NCI-H187 (cell line): ENCODE measurements at places on chromosomes 6 and 20.

DNA sequence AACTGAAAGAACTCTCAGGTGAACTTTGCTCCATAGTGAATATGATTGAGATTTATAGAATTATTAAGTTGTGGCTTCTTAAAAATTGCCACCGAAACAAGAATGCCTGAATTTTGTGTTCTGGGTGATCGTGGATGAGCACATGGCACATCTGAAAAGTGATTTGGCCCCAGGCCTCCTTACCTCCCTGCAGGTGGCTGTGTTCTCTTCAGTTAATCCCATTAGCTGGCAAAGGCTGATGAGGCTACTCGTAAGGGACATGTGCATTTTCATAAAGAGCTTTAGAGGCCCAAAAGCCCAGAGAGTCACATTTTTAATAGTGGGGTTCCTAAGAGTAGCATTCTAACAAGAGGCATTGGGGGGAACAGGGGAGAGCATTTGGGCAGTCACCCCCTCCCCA, 22.6 kb downstream of the GNAS start:
- DNase-seq, result no peak

- DNase-seq, result no peak
Measured at GRCh38 chr6:131629651-131630050, 1.6 kb upstream of the MED23 start.

GRCh38 chr6:138806889-138807288, 11.0 kb downstream of the ECT2L start:
- DNase-seq, result no peak

DNA sequence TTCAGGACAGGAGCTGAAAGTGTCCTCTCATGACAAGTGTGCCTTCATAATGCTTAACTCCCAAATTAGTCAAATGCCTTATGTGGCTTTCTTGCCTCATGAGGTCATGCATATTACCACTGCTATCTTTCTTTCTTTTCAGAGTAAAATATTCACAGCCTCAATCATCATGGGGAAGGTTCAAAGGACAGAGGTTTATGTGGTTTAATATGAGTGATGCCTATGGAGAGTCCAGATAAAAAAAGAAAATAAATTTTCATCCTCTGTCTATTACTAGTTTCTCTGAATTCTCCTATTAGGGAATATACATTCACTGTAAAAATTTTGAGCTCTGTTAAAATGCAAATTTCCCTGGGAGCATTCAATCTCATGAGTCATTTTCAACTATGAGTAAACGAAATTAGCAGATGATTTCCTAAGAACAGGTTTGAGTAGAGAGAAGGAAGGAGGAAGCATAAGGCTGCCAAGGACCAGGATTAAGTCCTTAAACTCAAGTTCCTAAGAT, 396.9 kb upstream of the ADGRB3 start:
- DNase-seq, result no peak

DNA sequence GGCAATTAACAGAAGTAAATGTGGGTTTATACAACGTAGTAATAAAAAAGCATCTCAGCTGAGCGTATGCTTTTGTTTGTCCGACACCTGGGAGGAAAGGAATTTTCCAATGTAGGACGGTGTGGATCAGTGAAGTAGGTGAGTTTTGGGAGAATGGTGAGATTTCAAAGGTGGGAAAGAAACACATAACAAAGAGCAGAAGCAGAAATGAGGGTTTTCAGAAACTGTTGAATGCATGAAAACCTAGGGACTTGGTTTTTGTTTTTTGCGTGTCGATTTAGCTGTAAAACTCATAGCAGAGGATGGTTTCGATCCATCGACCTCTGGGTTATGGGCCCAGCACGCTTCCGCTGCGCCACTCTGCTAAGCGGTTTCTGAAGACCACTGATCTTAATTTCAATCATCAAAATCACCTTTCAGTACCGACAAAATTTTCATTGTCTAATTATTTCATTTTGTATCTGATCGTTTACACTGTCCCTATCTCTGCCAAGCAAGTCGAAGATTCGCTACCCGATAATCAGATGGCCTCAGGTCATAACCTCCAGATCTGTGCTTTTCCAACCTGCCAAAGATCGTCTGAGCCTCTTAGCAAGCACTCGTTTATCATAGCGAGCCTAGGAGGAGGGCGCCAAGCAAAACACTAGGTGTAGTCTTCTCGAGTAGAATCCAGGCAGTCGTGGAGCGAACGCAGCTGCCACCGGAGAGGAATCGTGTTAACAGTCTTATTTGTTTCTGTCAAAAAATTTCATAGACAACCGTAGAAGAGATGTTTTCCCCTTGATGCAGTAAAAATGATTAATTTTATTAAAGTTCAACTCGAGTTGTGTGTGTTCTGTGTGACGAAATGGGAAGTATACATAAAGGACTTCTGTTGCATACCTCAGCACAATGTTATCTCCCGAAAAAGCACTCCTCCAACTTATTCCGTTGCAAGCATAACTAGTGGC, 20.9 kb upstream of the POM121L2 start:
- no peak for DNase-seq

DNA sequence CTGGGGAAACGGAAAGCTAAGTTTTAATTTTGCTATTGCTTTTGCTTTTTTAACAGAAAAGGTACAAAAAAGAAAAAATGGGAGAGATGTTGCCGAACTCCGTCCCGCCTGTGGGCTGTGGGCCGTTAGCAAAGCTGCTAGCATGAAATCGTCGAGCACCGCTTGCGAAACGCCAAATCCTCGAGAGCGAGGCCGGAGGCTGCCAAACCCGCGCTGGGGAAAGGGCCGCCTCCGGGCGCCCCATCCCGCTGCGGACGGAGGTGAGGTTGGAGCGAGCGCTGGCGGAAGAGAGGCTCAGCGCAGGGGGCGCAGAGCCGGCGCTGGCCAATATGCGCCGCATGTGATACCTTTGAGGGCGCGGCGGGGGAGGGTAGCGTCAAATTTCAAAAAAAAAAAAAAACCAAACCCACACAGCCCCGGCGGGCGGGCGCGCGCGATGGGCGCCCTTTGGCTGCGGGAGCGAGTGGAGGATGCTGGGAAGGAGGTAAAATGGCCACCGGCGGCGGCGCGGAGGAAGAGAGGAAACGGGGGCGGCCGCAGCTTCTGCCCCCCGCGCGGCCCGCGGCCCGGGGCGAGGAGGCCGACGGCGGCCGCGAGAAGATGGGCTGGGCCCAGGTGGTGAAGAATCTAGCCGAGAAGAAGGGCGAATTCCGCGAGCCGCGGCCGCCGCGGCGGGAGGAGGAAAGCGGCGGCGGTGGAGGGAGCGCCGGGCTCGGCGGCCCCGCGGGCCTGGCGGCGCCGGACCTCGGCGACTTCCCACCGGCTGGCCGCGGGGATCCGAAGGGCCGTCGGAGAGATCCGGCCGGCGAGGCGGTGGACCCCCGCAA, at the start of gene ZCCHC3:
Gene ZCCHC3 (plus strand): TSS at position 473 of the 827 bp plus-strand sequence. CDS start 17 bp downstream, at position 490.
- peak; percentile 77 for DNase-seq

DNA sequence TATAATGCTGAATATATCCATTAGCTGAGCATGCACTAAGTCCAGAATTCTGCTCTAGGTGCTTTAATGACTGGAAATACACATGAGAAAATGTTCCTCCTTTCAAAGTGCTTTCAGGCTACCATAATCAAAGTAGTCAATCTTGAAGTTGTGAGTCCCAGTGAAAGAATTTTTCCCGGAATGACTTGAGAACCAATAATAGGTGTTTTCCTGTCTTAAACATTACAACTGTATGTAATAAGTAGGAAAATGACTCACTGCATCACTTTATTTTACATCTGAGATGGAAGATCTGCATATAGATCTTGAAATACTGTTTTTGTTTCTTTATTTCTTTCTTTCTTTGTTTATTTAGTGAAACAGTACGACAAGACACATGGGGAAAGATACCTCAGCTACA, 437.4 kb upstream of the JAG1 start:
- DNase-seq, result no peak

DNA sequence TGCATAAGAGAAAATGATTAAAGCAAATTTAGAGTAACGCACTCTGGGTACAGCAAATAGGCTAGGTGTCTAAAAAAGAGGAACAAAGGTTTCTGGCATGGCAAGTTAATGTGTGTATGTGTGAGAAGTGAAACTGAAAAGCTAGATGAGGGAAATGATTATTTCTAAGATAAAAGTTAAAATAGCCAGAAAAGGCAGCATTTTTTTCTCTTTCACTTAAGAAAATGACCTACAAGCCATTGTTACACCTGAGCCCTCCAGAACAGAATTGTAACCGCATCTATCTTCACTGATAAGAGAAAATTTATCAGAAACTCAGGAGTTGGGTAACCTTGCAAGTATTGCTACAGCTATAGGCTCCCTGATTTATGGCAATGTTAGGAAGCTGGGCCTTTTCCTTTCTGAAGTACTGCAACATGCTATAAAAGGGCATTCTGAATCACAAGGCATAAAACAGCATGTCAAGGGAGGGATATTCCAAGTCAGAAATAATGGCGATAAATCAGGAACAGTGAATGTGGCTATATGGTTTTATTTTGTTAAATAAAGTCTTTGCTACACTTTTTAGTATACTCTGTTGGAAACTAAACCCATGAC, 395.3 kb downstream of the TBC1D32 start:
- no peak for DNase-seq

DNA sequence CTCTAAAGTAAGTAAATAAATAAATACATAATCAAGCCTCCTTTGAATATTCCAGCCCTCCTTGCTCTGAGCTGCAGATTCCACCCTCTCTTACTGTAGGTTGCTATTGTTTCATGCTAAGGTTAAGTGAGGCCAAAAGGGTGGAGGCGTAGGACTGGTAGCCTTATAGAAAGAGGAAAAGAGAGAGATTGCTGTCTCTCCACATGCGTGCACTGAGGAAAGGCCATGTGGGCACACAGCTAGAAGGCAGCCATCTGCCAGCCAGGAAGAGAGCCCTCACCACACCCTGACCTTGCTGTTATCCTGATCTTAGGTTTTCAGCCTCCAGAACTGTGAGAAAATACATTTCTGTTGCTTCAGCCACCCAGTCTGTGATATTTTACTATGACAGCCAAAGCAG, 87.4 kb upstream of the SHLD1 start:
- no peak for DNase-seq

DNA sequence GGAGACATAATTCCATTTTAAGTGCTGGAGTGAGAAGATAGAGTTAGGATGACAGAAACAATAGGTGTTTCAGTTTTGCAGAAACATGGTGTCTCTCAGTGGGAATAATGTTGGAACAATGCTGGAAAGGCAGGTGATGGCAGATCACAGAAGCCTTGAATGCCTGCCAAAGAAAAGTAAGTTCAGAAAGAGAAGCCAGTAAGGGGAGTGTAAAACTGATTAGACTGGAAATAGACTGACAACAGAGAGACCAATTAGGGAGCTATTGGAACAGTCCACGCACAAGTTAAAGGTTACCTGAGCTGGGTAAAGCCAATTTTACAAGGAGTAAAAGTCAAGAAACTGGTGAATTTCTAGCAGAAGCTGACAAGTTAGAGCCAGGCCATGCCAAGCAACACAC, 142.9 kb downstream of the TFAP2A start:
- no peak for DNase-seq

DNA sequence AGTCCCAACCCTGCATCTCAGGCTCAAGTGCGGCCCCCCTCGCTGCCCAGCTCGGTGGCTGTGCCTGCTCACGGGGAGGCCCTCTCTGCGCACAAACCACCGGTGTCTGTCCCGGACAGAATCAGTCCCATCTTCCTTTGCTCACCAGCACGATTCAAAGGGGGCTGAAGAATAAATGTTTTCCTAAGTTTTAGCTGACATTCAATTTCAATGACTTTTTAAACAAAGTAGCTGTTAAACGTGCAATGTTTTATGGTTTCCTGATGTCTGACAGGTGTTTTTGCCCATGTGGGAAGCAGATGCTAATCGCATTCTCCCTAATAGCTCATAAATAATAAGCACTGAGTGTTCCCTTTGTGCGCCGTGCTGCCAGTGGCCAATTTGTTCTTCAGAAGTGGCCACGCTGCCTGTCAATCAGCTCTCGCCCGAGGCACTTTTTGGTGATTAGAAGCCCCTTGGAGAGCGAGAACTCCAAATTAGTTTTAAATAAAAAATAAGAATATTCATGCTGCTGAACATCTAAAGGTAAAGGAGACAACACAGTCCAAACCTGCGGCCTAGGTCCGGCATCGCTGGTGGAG, 26.3 kb downstream of the BHLHE23 start:
- DNase-seq, result no peak

GRCh38 chr6:69895396-69895795, 29.0 kb downstream of the COL19A1 start:
- DNase-seq, result no peak

- no peak for DNase-seq
Measured at GRCh38 chr20:33490934-33491656, 1.2 kb downstream of the CBFA2T2 start.

DNA sequence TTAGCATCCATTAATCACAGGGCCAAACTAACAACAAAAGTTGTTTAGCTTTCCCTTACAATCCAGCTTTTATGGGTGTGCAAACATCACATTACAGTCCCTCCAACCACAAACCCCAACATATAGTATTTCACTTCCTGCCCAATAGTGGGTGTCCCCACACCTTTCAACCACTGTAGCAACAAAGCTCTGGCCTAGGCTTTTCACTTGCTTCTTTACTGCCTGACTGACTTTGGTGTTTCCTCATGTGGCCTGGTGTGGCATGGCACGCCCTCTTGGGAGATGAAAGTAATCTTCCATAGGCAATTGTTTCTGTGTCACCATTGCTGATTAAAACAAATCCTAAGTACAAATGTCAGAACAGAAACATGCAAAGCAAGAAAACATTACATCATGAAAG, 46.3 kb downstream of the MCM8 start:
- no peak for DNase-seq

DNA sequence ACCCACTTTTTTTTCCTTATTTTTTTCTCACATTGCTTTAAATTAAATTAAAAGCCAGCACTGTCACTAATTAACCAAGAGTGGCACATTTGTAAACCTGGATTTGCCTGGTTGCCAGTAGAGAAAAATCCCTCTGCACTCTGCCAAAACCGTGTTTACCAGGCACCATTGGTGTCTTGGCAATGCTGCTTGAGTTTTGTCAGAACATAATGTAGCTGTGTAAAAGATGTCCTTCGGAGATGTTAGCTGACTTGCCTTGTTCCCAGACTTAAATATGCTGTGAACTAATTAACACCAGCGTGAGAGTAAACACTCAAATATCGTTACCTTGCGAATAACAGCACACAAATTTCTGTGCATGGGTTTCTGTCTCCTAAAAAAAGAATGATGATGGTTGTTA, 694.9 kb upstream of the ID4 start:
- no peak for DNase-seq

GRCh38 chr6:38573801-38574395, 65.8 kb downstream of the BTBD9 start:
- no peak for DNase-seq

- no peak for DNase-seq
Measured at GRCh38 chr20:61123751-61124368, 128.2 kb upstream of the CDH4 start.

DNA sequence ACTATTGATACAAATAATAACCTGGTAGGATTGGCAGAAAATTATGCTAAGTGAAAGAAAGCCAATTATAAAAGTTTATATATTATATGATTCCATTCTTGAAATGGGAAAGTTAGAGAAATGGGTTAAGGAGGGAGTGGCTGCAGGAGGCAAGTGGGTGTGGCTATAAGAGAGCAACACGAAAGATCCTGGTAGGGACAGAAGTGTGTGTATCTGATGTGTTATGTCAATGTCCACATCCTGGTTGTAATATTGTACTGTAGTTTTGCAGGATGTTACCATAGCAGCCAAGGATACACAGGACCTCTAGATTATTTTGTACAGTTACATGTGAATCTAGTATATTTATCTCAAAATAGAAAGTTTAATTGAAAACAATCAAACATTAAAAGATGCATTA, 46.8 kb downstream of the SNX5 start:
- no peak for DNase-seq

GRCh38 chr6:16907991-16908390, 146.7 kb upstream of the ATXN1 start:
- DNase-seq, result no peak
